NCI-H510A (cell line): ENCODE measurements at places on chromosomes 7 and 10.

GRCh38 chr7:130913639-130914553 is 179.9 kb upstream of the KLF14 start:
- DNase-seq, result no peak

- no peak for DNase-seq
Observed at GRCh38 chr10:76631884-76632766, 1005.5 kb downstream of the KCNMA1 start.

DNA sequence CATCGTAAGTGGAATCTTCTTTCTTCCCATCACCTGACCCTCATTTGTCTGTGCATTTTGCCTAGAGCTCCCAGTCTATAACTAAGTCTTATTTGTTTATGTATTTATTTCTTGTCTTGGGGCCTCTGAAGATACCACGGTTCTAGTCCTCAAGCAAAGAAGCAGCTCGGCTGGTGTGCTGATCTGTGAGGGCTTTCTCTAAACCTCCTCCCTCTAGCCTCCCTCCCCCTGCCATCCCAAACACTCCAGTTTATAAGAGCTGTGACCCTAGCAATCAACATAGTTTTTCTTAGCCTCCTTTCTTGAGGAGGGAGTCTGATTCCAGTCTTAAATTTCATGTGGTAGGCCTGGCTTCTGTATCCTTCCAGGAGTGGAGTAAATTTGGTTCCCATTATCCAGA is 15.7 kb upstream of the NDUFA5 start:
- no peak for DNase-seq

DNA sequence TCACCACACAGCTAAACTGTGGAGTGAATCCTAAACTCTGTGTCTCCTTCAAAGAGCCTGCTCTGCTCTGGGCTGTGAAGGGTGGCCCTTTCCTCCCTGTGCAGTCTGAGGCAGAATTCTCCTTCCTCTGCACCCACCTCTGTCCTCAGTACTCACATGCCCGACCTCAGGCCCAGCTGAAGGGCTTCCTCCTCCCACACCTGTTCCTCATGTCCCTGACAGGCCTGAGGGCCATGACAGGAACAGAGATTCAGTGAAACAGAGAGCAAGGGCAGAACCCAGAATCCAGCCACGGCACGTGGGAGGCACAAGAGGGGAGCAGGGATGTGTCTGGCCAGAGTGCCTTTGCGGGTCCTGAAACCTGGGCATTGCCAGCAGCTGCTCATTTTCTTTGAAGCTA is 13.9 kb downstream of the CREB3L2 start:
- DNase-seq, result no peak

- DNase-seq, result no peak
Observed at GRCh38 chr10:115171392-115171960, 78.3 kb downstream of the ATRNL1 start.

GRCh38 chr10:114547514-114547913 is 110.6 kb downstream of the ABLIM1 start:
- no peak for DNase-seq

DNA sequence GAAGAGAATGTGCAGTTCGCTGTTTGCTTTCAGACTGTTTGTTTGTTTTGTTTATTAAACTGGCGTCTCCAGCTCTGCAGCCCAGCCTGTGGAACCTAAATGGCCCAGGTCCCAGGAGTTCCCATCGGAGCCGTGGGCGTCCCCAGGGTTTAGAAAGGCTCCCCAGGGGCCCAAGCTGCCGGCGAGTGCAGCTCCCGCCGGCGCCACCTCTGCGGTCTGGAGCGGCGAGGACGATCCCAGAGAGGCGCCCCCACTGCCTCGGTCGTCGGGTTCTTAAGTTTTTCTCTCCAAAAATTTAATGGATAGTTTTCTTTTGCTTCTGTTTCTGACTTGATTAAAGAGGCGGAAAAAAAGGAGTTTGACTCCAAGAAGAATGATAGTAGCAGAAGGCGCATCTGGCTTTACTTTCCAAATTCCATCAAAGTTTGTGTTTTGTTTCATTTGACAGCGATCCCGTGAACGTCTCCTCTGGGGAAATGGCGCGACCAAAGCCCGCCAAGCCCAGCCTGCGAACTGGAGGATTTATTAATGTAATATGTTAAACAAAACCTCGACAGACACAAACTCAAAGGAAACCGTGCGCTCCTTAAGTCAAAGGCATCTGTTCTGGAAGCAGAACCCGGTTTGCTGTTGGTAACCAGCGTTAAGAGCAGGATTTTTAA is 718 bp upstream of the FZD1 start:
- peak; percentile 8 for DNase-seq

DNA sequence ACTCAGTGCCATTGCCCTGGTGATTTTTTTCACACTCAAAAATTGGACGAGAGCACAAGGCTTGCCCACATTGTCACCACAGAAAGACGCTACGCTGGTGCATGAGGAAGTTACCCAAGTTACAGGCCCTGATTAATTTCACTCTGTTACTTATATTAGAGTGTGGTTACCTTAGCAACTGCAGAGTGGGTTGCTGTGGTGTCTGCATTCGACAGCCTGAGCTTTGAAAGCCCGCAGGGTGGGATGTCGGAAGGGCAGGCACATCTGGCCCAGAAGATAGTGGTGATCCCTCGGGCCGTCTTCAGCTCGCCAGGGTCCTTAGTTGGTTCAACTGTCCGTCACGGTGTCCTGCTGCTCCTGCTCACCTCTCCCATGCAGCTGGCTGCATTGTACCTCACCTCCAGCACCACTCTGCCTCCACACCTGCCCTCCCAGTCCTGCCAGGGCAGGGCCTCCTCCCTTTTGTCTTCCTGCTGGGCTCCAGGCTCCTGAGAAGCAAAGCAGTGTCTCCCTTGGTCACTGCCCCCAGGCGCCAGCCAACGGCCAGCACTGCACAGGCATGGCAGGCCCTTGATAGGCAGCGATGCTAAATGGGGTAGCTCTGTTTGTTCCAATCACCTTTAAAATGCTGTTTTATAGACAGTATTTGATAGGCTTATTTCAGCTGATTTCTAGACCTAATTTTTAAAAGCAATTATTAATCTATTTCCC is 167.2 kb downstream of the EBF3 start:
- no peak for DNase-seq

GRCh38 chr10:124517461-124517860 is 55.8 kb downstream of the LHPP start:
- no peak for DNase-seq

GRCh38 chr7:68955656-68956055 is 642.6 kb upstream of the AUTS2 start:
- DNase-seq, result no peak

DNA sequence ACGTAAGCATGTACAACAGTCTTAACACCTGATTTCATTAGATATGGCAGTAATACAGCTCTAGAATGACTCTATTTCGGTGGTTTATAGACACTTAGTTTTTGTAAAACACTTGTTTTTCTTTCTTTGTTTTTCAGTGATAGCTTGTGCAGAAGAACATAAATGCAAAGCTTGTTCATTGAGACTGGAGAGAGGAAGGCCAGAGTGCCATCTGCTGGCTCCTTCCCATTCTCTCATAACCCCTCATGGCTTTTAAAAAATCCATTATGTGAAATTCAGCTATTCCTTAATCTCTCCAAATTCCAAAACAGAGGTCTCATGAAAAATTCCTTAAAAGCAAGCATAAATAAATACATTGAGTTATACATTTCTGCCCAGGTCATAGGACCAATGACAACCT is 76.3 kb downstream of the CACNB2 start:
- DNase-seq, result no peak

- no peak for DNase-seq
Observed at GRCh38 chr10:128028508-128029289, 97.5 kb downstream of the MKI67 start.

GRCh38 chr7:140084972-140085371 is 22.2 kb upstream of the PARP12 start:
- DNase-seq, result no peak

- DNase-seq, result no peak
Observed at GRCh38 chr10:115895166-115895565, 377.8 kb downstream of the GFRA1 start.

DNA sequence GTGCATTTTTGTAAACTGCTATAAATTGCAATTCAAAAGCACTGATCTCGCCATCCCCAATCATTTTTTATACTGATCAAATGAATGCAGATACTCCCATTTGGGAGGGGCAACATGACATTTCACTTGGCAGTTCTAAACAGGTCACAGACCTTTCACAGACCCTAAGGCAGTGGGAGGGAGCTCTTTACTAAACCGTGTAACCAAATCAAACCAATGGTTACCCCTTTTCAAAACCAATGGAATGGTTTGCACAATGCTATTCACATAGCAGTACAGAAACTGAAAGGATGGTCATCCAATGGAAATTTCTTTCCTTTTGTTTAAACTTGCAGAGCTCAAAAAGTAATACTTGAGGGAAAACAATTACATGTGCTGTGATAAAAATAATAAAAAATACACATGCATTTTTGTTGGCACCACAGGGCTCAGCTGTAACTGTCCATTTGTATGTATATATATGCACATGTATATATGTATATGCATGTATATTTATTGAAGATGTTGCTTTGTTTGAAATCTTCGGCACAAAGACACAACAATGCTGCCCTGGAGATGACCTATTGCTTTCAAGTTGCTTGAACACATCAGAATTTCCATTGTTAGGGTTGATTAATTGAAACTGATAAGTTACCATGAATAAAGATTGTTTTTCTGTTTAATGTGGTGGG is 14.0 kb downstream of the PTF1A start:
- DNase-seq, result no peak

DNA sequence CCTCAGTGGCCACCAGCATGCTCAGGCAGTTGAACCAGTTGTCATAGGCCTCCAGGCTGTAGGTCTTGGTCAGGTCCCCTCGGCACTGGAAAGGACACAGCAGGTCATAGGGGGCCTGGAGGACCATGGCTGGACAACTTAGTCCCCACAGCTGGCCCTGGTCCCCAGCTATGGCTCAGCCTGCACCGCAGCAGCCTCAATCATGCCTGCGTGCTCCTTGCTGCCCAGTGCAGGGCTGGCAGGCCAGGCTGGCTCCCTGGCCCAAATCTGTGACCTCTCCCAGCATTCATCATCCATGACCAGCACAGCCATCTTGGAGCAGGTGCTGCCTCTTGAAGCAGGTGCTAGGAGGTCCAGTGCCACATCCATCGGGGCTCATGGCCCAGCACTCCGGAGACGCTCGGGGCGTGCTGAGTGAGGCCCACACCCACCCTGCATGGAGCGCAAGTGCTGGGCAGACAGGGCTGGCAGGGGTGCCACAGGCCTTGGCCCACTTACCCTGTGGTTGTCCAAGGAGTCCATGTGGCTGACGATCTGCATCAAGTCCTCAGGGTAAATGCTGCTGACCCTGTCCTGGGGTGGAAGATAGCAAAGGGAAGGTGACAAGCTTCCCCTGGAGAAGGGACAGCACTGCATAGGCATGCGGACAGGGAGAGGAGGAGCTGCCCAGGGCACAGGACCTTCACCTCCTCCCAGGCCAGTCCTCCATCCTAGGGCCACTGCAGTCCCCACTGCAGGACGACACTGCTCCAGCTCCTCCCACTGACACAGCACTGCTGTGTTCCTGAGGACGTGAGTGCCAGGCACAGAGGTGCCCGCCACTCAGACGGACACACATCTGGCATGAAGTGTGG is 61.7 kb downstream of the CSGALNACT2 start:
- DNase-seq, result no peak

- DNase-seq, result no peak
Observed at GRCh38 chr10:89792187-89792586, 90.8 kb downstream of the KIF20B start.

DNA sequence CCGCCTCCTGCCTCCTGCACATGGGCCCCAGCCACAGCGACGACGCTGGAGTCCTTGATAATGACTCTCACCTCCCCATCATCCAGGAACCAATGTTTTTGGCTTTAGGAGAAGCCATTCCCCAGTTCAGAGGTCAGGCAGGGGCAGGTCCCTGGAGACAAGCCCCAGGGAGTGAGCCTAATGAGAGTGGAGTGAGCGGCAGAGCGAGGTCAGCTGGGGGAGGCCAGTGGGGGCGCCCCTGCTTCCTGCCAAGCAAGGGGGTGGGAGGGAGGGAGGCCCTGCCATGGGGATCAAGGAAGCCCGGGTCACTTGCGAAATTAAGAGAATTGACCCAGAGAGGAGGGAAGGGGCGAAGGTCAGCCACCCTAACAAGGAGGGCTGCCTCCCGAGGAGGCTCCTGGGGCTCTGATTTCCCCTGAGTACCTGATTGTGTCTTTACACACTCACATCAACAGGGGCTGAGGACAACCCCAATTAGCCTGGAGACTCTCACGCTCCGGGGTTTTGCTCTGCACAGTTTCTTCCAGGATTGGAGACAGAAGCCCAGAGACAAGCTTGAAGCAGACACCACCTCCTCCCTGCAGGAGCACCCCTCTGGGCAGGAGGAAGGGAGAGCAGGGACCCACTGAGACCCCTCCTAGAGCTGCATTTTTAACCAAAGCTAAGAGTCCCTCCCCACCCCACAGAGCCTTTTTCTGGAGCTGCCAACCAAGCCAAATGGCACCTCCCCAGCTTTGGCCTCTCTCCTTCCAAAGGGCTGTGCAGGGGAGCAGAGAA is 112.1 kb downstream of the COL13A1 start:
- no peak for DNase-seq
